ENCODE measurements at places on chromosomes 7 and 10.

DNA sequence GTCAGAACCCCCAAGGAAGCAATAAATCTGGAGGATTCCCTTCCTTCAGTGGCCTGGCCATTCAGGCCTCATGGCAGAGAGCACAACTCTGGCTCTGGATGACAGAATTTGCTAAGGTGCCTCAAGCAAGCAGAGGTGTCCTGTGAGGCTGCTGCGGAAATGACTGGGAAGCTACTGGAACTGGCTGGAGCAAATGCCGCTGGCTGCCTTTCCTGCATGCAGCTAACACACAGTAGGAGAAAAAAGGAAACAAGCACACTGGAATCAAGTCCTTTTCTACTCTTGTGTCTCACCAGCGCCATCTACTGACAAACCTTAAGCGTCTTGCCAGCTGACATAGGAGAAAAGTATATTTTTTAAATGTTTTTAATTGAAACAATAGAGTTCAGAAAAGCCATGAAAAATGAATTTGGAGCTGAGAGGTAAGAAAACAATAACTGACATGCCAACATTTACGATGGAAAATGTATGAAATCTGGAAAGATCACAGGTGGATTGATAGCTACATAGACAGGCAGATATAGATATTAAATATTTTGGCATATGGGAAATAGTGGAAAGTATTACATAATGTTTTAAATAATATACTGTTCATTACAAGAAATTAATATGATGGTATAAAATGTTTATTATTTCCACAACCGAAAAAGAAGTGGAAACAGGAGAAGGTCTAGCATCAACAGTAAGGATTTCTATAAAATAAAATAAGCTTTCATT, 951.6 kb downstream of the ANKRD7 start:
- DNase-seq = peak; percentile 57

DNA sequence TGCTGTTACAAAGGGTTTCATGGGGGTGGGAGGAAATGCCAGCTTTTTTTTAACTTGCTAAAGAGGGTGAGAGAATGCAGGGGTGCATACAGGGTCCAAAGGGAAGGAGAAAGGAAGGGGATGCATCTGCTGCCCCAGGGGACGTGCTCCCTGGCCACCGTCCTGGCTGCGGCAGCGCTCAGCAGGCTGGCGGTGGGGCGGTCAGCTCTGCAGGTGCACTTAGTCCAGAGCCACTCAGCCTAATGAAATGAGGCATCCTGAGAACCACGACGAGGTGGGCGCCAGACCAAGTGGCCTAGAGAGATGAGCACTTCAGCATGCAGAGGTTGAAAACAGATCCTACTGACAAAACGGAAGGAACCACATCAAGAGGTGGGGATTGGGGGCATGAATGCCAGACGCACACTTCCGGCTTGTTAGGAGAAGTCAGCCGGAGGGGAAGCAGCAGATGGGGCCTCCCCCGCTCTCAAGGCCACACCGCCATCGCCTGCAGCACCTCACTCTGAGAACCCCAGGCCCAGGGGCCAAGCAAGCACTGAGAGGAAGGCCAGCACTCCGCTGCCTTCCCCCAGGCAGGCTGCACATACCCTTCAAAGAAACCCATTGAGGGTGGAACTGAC, 94.5 kb downstream of the MAD1L1 start:
- DNase-seq = no peak

DNA sequence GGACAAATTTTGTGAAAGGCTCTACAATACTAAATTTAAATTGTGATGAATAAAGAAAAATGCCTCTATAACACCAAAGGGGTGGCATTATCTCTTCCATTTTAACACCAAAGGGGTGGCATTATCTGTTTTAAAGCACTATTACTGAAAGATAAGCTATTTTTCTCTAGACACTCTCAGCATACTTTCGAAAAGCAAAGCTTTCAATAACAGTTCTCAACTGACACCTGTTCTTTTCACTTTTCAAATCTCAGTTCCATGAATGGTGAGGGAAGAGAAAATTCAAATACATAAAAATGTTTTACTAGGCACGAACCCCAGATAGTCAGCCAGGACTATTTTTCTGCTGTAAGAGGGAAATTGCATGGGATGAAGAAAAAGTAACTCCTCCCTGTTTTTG, 103.8 kb downstream of the CPEB3 start:
- no peak for DNase-seq

GRCh38 chr10:110413903-110414547, 83.7 kb upstream of the DUSP5 start:
- peak; percentile 56 for DNase-seq

- DNase-seq = peak; percentile 96
Measured at GRCh38 chr7:116354546-116355423, 144.4 kb downstream of the TES start.

GRCh38 chr10:94428766-94429707, 26.7 kb downstream of the TBC1D12 start:
- peak; percentile 87 for DNase-seq

GRCh38 chr7:36961097-36961496, 236.8 kb upstream of the AOAH start:
- DNase-seq = no peak

- DNase-seq = no peak
Measured at GRCh38 chr7:29306319-29306991, 111.9 kb downstream of the CHN2 start.

- peak; percentile 17 for DNase-seq
Measured at GRCh38 chr7:106986450-106986977, 58.0 kb upstream of the PRKAR2B start.
